ENCODE measurements at places on chromosomes 6 and 20. TPM values are rescaled to one million over a fixed set of nuclear protein-coding genes. Genes with fewer than 3 reads are reported as not detected.

Gene SLC17A1
- total RNA-seq: not detected

GRCh38 chr20:36775826-36776225, 2.3 kb upstream of the DSN1 start:
- no peak for ATAC-seq

Gene DCDC2
- total RNA-seq: 0.15 TPM

DNA sequence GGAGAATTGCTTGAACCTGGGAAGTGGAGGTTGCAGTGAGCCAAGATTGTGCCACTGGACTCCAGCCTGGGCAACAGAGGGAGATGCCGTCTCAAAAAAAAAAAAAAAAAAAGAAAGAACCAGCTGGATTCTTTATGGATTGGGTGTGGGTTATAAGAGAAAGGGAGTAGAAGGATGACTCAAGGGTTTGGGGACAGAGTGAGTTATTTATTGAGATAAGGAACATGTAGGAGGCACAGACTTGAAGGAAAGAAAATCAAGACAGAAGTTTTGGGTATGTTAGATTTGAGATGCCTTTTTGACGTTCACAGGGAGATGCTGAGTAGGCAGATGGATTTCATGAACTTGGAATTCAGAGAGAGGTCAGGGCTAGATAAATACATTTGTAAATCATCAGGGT, 47.6 kb downstream of the KIZ start:
- ATAC-seq: no peak

Gene OR2H1
- total RNA-seq: not detected

- ATAC-seq: no peak
Observed at GRCh38 chr6:133855276-133855990, 33.5 kb upstream of the TCF21 start.

- ATAC-seq: no peak
Observed at GRCh38 chr6:153984811-153985210, 54.2 kb upstream of the OPRM1 start.

- no peak for ATAC-seq
Observed at GRCh38 chr6:104402572-104402971, 457.1 kb downstream of the HACE1 start.

DNA sequence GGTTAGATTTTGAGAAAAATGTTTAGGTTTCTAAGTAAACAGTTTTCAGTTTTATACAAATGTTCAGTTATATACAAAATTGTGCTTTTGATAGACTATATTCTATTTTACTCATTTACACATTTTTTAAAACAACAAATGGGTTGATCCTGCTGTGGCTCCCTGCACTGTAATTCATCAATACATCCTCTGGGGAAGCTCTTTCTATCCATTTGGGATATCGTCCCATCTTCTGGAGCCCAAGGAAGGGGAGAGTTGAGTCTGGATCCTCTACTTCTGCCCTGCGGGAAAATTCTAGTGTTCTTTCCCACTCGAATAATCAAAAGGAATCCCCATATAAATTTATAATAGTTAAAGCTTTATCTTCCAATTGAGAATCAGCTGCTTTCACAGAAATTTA, 75.0 kb downstream of the SYCP2L start:
- no peak for ATAC-seq
